ENCODE measurements at places on chromosomes 5 and 9.

DNA sequence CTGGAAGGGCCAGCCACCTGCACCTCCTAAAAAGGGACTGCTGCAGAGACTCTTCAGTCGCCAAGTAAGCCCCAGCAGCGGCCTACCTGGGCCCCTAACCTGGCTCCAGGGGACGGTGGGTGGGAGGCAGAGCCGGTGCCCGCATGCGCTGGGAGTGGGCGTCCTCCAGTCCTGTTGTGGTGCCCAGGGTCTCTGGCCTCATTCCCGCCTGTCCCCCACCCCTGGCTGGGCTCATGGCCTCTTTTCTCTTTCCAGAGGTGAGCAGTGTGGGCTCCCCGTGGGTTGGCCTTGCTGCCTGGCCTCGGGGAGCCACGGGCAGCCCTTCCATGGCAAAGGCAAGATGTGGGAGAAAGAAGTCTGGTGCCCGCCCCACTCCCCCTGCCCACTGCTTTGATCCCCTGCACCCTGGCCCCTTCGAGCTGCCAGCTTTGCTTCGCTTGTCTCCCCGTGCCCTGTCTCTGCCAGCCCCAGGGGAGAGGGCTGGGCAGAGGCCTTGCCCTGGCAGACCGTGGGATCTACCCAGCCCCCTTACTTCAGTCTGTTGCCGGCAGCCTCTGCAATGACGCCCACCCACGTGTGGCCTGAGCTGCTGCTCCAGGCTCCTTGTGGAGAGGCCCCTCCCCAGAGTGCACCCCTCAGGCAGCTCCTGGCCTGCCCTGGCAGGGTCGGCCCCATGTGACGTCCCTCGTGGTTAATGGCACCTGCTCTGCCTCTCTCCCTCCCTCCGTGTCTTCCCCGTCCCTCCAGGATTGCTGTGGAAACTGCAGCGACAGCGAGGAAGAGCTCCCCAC, 5.4 kb upstream of the PRR7 start:
- no peak for DNase-seq

- DNase-seq: peak; percentile 69
Observed at GRCh38 chr9:127568971-127569885, 42.8 kb upstream of the STXBP1 start.

GRCh38 chr5:175235251-175235960, 208.6 kb downstream of the DRD1 start:
- no peak for DNase-seq

GRCh38 chr9:81404931-81405598, 284.3 kb downstream of the TLE1 start:
- DNase-seq: no peak

DNA sequence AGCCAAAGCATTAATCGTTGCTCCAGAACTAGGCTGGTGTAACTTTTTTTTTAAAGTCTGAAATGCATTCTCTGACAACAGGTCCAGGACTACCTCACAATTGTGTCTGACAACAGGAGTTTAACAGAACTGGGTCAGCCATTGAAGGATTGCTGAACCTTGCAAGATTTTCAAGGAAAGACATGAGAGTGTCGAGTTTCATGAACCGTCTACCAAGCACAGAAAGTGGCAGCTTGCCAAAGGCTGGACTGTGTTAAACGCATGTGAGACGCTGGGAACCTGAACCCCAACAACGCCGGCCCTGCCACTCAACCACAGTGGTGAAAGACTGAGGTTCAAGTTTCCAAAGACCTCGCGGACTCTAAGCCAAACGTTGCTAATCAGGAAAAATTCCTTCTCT, 79.1 kb downstream of the LHFPL2 start:
- DNase-seq: no peak

GRCh38 chr5:10702911-10703491, 58.0 kb downstream of the DAP start:
- no peak for DNase-seq

GRCh38 chr9:94639061-94639998, at the start of gene FBP1:
TSS of gene FBP1 (minus strand) at chr9:94639518. CDS start at chr9:94639310, 208 bp downstream.
- no peak for DNase-seq

- no peak for DNase-seq
Observed at GRCh38 chr5:168580227-168580508, 1.0 kb upstream of the PANK3 start.

- DNase-seq: no peak
Observed at GRCh38 chr5:76114179-76114851, 31.1 kb downstream of the SV2C start.

DNA sequence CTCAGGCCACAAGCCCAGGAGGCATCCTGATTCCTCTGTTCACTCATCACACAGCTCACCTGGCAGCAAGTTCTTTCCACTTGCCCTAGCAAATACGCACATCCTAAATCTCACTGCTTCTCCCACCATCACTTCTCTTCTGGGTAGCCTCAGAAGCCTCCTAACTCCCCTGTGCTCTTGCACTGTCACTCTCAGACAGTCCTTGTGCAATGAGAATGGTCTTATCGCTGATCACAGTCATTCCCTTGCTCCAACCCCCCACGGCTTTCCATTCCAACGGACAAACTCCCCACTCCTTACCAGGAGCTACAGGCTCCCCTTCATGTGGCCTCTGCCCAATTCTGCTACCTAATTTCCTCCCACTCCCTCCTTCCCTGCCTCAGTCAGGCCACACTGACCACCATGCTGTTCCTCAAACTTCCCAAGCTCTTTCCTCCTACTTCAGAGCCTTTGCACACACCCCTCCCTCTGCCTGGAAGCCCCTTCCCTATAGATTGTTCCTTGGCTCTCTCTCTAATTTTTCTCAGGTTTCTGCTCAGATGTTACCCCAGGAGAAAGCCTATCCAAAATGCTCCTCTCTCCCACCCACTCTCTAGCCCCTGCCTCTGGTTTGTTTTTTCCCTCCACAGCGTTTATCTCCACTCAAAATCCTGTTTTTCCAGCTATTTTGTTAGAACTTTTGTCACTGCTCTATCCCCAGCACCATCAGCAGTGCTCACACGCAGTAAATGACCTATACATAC, 34.1 kb upstream of the TNFAIP8 start:
- DNase-seq: no peak

Measured in activated T-helper 1 cell treated with anti-CD3 and anti-CD28 coated beads, Interleukin-2, amount 50 U/mL, for 16 hours (primary cell).